ENCODE measurements at places on chromosomes 12 and 14.
A peak's percentile ranks its signal among the peaks of the same experiment; 100 is the strongest.

DNA sequence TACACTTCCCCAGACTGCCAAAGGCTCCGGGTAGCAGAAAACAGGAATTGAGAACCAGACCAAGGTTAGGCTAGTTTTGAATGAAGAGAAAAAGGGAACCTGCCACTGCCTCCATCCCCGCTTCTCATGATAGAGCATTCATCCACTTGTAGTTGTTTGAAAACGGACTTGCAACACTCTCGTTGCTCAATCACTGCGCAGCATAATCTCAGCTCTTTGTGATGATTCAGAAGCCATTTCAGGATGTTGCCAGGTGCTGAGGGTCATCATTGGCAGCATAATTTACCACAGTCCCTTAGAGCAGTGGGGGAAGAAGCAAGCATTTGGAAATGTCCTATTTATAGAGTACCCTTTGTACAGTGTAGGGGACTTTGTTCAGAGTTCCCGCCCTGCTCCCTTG lies 25.6 kb downstream of the KCNK13 start:
- no peak for DNase-seq

- peak; percentile 16 for DNase-seq
These were observed 103.3 kb upstream of the CCDC175 start for GRCh38 chr14:59679872-59680271.

GRCh38 chr14:105335735-105336476 lies 21.4 kb downstream of the PACS2 start:
- no peak for DNase-seq

DNA sequence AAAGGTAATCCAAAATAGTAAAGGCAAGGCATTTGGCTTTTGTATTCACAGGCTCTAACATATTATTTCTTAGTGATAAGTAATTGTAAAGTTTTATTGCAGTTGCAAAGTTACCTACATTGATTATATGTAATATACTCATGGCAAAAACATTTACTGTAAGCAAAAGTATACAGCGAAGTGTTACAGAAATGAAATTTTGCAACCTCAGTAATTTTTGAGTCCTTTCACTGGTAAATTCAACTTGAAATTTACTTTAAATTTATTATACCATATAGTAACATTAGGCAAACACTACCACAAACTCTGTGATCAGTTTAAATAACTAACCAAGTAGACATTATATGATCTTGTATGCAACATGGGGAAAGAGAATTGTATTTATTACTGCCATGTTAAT lies 89.0 kb downstream of the CDK17 start:
- DNase-seq = no peak

DNA sequence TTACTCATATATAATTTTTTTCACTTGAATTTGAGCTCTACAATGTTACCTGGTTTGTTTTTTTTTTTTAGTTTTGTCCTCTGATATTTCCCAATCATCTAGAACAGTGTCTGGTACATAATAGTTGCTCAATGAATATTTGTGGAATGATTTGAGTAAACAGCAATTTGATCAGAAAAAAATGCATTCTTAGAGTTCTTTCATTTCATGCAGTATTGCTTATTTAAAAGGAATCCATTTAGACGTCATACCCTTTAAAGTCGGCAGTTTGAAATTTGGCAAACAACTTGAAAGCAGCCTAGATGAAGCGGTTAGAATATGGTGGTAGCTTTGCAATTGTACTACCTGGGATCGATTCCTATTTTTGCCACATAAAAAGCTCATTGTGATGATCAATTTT lies 140.0 kb downstream of the PDE3A start:
- DNase-seq = no peak

DNA sequence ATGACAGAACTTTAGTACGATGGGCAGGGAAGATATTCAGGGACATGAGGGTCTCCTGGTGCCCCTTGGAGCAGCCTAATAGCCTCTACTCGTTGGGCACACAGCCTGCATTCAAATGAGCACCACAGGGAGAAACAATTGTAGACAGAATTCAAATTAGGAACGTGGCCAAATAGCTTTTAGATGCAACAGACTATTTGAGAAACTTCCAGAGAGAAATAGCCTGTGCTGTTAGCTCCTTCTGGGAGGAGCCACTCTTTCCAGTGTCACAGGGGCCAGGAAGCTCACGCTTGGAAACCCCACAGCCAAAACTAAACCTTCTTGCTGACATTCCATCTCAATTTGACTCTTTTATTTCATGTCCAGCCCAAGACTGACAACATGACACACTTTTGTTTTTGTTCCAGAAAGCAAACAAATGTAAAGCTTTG lies 114.5 kb downstream of the RPAP3 start:
- no peak for DNase-seq

- peak; percentile 4 for DNase-seq
These were observed 505.1 kb upstream of the SYT1 start for GRCh38 chr12:78359520-78359919.

DNA sequence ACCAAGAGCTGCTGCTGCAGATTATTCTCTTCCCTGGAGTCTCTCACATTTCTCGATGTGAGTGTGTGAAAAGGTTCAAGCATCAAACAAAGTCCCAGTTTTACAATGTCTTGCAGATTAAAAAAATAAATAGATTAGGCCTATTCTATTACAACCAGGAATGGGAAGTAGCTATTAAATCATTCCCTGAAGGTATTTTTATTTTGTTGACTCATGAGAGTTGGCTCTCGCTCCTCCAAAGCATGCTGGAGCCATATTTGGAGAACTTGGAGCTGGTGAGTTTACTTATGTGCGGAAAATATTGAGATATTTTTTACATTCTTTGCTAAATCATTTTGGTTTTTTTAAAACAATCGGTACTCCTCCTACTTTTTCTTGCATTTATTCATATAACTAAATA lies 572.3 kb downstream of the ETNK1 start:
- DNase-seq = no peak

GRCh38 chr14:104460791-104461651 lies 118.5 kb upstream of the C14orf180 start:
- no peak for DNase-seq

GRCh38 chr12:113942209-113942608 lies 23.9 kb downstream of the RBM19 start:
- DNase-seq = no peak

DNA sequence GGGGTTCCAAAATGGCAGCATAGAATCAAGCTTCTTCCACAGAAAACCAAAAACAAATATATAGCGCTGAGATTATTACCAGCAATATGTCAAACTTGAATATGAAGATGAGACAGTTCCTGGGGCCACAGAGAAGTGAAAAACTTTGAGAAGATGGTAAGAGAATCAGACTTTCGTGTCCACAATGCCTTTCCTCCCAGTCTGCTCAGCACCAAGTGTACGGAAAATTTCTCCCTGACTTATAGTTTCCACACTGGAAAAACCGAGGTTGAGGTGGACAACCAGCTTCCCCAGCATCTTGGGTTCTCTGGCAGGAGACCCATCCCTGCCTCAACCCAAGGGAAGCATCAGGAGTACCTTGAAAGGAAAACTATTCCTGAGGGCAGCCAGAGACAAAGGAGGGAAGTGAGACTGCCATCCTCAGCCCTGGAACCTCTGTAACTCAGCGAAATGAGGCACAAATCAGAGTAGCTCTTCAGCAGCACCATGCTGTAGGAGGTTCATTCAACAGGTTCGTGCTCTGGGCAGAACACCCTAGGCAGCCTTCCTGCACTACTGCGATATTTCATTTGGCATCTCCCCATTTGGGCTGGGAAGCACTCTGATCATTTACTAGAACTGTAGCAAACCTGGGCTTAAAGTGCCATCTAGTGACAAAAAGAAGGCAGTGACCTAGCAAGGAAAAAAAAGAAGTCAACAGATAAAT lies 52.4 kb upstream of the CAPRIN2 start:
- no peak for DNase-seq

DNA sequence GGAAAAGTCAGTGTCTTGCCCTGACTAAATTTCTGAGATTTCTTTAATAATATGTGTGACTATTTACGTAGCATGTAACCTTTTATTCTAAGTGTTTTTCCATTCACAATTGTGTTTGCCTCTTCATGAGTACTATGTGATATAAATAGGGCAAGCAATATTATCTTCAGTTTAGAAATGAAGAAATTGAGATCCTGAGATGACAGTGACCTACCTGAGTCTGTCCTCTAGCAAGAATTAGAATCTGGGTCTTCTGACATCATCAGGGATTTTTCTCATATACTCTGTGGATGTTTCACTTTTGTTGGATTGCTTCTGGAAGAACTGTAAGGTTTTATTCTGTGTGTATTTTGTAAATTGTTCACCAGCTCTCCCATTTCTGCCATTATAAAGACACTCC lies 35.0 kb downstream of the TMTC2 start:
- DNase-seq = no peak

DNA sequence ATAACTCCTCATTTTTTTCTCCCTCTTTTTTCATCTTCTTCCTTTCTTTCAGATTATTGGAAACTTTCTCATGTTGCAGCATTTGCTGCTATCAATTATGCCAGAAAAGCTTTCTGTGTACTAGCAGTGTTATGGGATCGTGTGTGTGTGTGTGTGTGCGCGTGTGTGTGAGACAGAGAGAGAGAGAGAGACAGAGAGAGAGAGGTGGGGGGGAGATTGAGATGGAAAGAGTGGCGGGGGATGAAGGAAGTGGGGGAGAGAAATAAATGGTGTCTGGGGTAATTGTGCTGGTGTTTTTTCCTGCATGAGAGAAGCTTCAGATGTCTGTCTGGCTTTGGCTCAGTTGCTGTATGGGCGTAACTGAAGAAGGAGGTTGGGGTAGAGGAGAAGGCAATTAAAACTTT lies 268.9 kb downstream of the RAD51B start:
- DNase-seq = no peak

GRCh38 chr12:53518381-53518780 lies 11.1 kb upstream of the NPFF start:
- DNase-seq = no peak

GRCh38 chr14:50362764-50363713 lies 33.6 kb downstream of the CDKL1 start:
- DNase-seq = no peak

- DNase-seq = no peak
These were observed 118.6 kb downstream of the FGD4 start for GRCh38 chr12:32517966-32518365.

- DNase-seq = no peak
These were observed 40.9 kb upstream of the LHX5 start for GRCh38 chr12:113512568-113512967.

DNA sequence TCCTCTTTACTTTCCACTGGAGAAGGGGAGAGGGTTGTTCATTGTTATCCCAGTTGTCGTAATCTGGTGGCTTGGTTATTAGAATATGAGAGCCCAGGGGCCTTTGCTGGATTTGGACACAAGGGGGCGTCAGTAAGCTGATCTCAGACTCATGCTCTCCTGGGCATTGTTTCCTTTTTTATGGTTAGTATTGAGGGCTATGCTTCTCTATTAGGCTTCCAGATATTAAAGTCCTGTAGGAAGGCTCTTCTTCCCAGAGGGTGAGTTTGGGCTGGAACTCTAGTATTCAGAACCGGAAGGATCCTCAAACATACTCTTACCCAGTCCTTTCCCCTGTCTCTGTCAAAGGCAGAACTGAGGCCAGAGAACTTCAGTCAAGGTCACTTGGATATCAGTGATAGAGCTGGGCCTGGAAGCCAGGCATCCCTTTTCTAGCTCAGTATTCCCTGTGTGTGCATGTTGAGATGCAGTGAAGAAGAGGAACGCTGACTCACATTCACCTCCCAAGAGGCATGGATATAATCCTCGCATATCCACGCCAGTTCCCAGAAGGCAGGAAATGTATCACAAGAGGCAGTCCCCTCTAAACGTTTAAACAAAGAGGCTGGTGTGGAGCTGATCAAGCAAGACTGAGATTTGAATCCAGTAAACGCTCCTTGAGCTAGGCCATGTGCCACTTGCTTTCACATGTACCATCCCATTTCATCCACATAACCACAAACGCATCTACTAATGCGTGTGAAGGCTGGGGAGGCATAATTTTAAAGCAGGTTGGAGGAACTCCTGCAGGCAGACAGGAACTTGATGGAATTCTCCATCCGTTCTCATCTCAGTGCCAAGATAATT lies 41.6 kb downstream of the UBE3B start:
- peak; percentile 26 for DNase-seq

DNA sequence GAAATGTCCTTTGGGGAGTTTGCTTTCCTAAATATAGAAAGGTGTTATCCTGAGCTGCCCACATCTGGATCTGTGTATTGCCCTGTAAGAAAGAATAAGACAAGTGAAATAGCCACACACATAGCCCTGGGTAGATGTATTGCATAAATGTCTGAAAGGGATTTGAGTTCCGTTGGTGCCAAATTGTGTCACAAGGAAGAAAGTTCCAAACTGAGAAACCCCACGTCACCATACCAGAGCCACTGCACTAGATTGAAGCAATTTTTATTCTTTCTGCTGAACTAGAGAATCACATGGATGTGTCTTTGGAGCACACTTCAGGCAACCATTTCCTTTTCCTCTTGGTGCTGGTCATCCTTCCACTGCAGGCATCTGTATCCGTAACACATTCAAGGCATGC lies 5.0 kb downstream of the RNASE9 start:
- DNase-seq = no peak

GRCh38 chr12:42180990-42181596 lies 36.4 kb upstream of the GXYLT1 start:
- DNase-seq = no peak

DNA sequence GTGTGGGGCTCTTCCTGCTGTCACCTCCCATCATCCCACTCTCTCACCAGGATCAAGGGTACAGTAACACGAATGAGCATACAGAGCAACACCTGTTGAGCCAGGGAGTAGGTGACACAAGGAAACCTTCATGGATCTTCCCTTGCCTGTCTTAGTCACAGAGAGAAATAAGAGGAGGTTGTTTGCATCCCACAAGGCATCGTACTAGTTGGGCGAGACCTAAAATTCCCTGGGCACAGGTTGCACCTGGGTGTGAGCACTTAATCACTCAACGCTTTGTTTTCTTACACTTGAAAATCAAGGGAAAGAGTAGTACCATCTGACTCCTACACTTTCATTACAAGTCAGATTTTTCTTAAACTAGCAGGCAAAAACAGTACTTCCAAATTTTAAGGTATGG lies 16.6 kb downstream of the CIPC start:
- DNase-seq = no peak

- DNase-seq = no peak
These were observed 28.4 kb upstream of the PTPRR start for GRCh38 chr12:70948976-70949336.

DNA sequence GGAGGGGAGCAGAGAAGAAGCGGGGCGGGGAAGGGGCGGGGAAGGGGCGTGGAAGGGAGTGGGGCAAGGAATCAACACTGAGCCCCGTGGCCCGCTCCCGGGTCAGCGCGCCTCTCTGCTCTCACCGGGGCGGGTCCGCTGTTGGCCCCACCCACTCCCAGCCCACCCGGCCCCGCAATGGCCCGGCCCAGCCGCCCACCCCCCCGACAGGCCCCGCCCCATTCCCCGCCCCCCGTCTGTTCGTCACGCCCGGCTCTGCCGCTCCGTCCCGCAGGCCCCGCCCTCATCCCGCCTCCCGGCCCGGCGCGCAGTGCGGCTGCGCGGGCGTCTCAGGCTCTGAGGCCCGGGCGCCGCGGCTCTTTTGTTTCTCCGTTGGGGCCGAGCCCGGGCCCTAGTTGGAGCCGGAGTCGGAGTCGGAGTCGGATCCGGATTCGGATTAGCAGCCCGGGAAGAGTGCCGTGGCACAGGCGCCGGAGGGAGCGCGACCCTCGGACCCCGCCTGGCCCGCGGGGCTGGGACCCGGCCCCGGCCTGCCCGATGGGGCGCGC lies at the start of gene ULK1:
Gene ULK1 (plus strand): TSS at position 310 of the 548 bp plus-strand sequence. CDS start 380 bp downstream, outside the sequence.
- no peak for DNase-seq
